RKO (cell line): ENCODE measurements at places on chromosomes 1 and 21.

DNA sequence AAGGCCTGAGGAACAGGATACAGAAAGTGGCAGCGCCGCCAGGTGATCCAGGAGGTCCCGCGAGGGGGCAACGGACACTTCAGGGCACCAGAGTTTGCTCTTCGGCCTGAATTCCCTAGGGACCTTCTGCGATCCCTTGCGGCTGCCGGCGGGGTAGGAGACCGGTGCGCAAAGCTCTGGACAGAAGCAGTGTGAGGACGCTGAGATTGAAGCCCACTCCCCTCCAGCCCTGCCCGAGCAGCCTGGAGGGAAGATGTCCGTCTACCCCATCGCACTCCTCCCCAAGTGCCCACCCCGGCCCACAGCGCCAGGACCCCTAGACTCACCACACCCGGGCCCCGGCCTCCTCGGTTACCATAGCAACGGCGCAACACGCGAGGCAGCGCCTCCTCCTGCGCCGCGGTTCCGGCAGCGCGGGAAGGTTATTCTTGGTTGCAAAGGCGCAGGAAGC, at the start of gene ANKRD45:
ANKRD45 (minus strand) TSS at position 361 of the 451 bp plus-strand sequence. CDS start 10,433 bp downstream, outside the sequence.
- DNase-seq = no peak

- DNase-seq = no peak
Observed at GRCh38 chr1:182395906-182396305, 4.3 kb upstream of the GLUL start.

DNA sequence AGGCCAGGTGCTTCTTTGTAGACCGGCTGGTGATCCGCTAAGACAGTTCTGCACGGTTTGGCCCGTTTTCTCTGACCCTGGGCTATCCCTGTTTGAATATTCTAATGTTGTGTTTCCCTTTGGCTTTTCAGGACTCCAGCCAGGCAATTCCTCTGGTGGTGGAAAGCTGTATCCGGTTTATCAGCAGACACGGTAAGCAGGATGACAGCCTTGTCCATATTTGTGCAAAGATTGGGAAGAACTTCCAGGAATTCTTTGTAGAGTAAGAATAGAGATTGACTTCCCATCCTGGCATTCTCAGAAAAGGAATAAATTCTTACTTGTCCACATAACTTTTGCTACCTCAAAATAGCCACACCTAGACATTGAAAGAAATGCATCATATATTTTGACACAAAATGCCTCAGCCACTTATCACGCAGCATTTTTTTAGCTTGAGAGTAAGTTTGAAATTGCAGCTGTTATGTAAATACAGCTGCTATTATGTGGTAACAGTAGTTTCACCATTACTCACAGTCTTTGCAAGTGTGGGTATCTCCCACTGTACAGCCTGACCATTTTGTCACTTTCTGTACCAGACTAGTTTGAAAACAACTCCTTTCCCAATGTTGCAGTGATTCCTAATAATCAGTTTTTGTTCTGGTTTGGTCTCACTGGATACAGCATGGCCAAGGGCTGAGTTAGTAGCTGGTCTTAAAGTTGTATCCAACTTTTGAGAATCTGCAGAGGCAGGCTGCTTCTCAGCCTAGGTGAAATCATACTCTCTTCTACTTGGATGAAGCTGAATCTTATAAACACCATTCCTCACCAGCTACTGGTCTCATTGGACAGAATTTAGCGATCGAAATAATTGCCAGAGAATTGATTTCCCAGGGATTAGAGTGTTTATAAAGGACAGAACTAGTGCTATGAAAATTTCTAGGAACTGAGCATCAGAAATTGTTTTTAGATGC, 40.0 kb upstream of the IKBKE start:
- DNase-seq = no peak

GRCh38 chr1:27348861-27349783, 7.3 kb downstream of the SYTL1 start:
- peak; percentile 60 for DNase-seq

GRCh38 chr1:112882271-112882744, 73.7 kb downstream of the SLC16A1 start:
- no peak for DNase-seq

DNA sequence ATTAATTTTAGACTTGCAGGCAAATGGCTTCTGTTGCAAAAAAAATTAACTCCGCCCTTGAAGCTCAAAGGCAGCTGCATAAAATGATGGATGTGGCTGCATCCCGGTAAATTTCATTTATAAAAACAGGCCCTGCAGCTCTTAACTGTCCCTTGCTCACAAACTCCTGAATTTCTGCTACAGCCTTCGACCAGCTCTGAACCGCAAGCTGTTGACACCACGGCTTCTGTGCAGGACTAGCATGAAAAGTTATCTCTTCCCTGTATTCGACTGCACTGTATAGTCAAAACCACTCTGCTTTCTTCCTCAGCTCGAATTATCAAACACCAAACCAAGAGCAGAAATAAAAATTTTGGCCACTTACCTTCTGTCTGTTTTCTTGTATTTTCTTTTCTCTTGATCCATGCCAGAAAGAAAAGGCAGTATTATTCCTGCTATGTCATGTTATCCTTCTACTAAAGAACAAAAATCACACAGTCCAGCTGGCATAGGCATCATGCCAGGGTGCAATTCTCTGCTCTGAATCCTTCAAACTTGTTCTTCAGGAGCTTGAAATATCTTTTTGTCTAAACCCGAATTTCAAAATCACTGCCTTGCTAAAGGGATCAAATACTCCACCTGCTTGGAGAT, 195.5 kb upstream of the NCAM2 start:
- DNase-seq = no peak
